ENCODE measurements at places on chromosomes 12 and 14.

GRCh38 chr14:69682621-69683263, 71.3 kb downstream of the SUSD6 start:
- no peak for DNase-seq

- DNase-seq = no peak
Observed at GRCh38 chr14:100126401-100126800, 33.0 kb downstream of the DEGS2 start.

DNA sequence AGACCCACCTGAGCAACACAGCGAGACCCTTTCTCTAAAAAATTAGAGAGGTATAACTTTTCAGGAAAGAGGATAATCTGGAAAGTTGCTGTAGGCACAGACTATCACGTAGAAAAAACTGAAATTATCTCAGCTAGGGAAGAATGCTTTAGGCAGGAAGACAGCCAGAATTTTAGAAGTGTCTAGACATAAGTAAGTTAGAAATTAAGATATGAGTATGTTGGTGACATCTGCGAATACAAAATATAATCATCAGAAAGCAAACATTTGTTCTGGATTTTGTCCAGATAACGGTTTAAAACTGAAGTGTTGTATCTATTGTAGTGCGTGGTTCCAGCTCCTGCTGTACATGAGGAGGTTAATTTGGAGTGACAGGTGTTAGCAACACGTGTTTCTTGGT, 123.2 kb downstream of the FBXL14 start:
- DNase-seq = no peak

DNA sequence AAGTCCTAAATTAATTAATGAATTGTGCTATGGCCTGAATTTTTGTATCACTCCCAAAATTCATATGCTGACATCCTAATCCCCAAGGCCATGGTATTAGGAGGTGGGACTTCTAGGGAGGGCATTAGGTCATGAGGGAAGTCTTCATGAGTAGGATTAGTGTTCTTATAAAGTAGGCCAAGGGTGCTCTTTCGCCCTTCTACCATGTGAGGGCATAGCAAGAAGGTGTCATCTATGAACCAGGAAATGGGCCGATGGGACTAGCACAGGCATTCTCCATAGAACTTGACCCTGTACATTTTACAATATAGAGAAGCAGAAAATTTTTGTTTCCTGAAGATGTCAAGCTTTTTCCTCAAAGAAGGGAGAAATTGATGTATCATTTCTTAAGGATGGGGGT, 12.5 kb downstream of the SYT10 start:
- DNase-seq = no peak

DNA sequence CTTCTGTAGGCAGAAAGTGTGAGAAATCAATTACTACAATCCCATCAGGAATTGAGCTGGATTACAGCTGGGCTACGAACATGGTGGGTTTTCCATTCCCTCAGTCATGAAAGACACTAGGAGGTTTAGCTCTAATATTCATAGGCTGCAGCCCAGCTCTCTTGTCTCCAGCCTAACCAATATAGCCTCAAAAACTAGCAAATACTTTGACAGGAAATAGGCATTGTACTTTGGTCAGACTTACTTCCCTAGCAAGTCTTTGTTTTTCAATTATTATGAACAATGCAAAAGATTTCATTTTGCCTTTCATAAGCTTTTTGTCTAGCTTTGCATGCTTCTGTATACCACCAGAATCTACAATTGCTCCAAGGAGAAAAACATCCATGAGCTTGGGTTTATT, 296.2 kb downstream of the GPHN start:
- DNase-seq = no peak
